ENCODE measurements at places on chromosomes 12 and 14.
A peak's percentile ranks its signal among the peaks of the same experiment; 100 is the strongest.

DNA sequence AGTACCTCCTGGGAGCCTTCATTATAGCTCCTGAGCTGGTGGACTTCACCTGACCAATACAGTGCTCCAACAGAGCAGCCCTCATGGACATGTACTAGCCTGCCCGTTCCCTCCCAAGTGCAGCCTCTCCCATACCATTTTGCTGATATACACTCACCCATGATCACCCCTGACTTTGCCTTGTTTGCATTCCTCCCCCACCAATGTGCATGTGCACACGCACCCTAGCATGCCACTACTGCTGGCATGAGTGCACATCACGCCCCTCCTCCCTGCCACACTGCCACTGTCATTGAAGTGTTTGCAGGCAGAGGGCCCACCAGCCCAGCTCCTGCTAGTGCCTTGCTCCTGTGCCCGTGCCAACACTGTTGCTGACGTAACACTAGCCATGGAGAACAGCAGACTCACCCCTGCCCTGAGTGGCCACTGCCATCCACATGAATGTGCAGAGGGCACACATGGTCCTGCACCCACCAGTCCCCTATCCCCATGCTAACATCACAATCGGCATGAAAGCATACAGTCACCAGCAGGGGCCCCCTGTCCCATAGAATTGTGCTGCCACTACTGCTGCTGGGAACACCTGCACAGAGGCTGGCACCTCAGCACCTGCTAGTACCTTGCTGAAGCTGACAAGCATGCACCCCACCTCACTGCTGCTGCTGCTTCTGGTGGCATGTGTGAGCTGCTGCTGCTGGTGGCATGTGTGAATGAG is 110.3 kb downstream of the SINHCAF start:
- no peak for DNase-seq

- peak; percentile 47 for DNase-seq
Measured at GRCh38 chr12:2248087-2248900, 195.5 kb downstream of the CACNA1C start.

DNA sequence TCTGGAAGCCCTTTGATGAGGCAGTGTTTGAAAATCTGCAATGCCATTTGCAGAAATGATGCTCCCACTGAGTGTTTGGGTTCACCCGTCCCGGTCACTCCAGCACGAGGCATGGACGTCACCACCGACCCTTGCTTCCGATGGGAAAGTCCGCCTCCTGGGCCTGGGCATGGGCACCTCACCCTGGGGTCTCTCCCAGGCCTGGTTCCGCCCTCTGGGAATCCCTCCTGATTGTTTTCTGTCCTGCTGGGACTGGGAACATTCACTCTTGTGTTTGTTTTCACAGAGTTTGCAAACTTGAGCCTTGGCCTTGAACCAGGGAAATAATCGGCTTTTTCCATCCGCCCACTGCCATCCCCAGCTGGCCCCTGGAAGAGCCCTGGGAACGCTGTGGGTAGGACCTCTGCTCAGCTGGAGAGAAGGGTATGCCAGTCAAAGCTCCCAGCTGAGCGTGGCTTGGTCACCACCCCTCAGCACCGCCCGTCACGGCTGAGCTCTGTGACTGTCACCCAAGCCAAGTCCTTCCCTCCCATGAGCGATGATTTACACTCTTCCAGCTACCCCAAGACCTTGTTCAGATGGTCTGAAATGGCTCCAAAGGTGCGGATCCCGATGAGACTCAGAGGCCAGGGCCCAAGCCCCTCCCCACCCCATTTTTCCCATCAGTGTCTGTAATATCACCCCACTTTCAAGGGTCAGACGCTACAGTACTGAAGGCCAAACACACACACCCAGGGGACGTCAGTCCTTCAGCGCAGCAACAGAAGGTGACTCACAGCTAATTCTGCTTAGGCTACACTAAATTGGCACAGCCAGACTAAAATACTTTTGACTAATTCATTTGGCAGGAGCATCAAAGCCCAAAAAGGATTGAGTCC is 34.1 kb upstream of the FZD10 start:
- DNase-seq, result no peak

- peak; percentile 24 for DNase-seq
Measured at GRCh38 chr12:32107359-32108267, 966 bp downstream of the BICD1 start.

- DNase-seq, result no peak
Measured at GRCh38 chr14:53227154-53227718, 74.1 kb upstream of the DDHD1 start.

DNA sequence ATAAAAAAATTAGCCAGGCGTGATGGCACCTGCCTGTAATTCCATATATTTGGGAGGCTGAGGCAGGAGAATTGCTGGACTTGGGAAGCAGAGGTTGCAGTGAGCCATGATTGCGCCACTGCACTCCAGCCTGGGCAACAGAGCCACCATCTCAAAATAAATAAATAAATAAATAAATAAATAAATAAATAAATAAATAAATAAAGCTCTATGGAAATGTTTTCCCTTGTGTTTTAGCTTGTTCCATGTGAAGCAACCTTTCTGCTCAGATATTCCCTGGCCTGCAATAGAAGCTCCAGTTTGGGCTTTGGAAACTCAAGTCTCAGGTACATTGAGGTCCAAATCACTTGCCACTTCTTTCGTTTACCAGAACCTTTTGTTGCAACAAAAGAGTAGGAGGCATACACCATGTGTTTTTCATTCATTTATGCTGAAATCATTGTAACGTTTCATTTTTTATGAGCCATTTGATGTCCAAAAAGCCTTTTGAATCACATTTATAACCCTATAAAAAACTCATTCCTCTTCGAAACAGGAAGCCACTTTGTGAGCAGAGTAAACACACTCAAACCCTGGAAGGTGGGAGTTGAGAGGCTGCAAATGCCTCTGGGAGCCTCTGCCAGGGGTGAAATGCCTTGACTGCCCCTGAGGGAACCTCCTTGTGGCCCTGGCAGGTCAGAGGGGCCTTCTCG is 376.6 kb upstream of the TBX3 start:
- no peak for DNase-seq

GRCh38 chr12:70535896-70536374 is 101.3 kb downstream of the PTPRB start:
- DNase-seq, result no peak

GRCh38 chr12:131834798-131835615 is 6.8 kb downstream of the MMP17 start:
- DNase-seq, result no peak

GRCh38 chr14:23185063-23185462 is 1.6 kb upstream of the SLC7A8 start:
- no peak for DNase-seq

DNA sequence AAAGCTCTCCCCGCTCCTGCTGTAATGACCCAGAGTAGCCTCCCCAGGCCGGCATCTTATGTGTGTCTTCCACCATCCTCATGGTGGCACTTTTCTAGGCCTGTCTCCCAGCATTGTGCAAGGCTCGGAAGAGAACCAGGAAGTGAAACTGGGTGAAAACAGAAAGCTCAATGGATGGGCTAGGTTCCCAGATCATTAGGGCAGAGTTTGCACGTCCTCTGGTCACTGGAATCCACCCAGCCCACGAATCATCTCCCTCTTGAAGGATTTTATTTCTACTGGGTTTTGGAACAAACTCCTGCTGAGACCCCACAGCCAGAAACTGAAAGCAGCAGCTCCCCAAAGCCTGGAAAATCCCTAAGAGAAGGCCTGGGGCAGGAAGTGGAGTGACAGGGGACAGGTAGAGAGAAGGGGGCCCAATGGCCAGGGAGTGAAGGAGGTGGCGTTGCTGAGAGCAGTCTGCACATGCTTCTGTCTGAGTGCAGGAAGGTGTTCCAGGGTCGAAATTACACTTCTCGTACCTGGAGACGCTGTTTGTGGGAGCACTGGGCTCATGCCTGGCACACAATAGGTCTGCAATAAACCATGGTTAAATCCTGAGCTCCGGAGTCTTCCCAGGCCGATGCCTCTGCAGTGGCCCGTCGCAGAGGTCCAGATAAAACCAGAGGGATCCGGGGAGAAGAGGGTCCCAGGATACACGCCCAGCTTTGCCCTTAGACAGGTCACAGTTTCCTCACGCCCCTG is 15.6 kb downstream of the ACVRL1 start:
- peak; percentile 55 for DNase-seq

DNA sequence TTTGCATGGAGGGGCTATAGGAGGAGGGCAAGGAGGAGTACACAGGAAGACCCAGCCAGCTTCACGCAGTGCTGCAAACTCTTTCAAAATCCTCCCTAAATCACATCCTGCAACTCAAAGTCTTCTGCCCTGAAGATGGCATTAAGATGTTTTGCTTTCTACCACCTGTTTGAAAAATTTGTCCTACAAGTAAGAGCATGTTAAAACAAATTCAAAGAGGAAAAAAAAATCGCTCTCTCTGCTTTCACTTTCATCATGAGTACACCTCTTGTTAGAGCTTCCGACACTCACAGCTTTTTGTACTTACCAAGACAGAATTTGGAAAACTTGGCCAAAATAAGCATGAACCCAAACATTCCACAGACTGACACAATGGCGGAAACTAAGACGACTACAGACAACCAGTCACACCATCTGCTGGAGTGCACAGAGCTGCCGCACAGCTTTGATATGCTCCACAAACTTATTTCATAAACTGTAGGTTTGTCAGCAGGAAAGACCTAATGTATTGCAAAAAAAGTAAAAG is 21.3 kb downstream of the GCH1 start:
- DNase-seq, result peak; percentile 48

DNA sequence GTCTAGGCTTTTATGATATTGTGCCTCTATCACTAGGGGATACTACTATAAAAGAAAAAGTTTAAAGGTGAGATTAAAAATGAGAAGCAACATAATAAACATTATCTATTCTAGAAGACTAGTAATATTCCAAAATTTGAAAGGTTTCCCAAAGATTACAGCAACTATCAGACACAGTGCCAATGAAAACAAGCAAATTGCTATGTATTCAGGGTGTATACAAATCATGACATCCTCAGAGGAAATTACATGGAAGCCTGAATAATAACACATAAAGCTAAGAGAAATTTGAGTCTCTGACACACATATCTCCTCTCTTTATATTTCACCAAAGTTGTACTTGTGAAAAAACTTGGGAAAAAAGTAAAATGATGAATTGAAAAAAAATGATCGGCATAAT is 327.0 kb downstream of the SEC23A start:
- peak; percentile 3 for DNase-seq

- no peak for DNase-seq
Measured at GRCh38 chr12:65885312-65885711, 61.0 kb downstream of the HMGA2 start.

- no peak for DNase-seq
Measured at GRCh38 chr14:69092840-69093422, 60.0 kb downstream of the DCAF5 start.

DNA sequence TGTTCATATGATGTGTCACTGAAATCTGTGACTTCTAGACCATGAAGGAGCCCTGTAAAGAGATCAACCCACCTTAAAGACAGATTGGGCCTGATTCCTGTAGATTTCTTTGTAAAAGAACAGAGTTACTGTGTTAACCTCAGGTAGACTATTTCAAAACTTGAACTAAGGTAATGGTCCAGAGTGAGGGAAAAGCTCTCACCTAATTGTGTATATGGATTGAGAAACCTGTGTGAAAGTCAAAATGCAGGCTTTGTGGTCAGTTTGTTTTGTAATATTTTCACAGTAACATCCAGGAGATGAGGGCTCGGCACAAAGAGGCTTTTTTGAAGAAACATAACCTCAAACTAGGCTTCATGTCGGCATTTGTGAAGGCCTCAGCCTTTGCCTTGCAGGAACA is 16.4 kb downstream of the DLST start:
- no peak for DNase-seq

- DNase-seq, result no peak
Measured at GRCh38 chr12:16884056-16884455, 278.1 kb upstream of the LMO3 start.

- DNase-seq, result no peak
Measured at GRCh38 chr14:74313601-74314000, 10.9 kb upstream of the ABCD4 start.

GRCh38 chr12:56840922-56841321 is 77.8 kb downstream of the HSD17B6 start:
- no peak for DNase-seq

- no peak for DNase-seq
Measured at GRCh38 chr12:92759634-92760268, 57.0 kb downstream of the PLEKHG7 start.

DNA sequence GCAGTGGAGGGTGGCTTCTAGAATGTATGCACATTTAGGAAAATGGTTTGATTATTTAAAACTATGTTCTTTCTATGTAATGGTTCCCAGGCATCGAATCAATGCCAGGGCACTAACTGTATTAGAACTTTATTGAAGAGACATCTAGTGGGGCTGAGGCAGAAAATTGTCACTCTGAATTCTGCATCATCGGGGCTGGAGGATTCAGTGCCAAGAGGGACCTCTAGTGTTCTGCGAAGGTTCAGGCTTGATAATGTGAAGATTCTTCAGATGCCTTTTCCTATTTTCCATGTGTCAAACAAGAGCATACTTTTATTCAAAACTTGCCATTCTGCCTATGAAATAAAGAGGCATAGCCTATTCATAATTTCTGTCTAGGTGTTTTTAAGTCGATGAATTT is 146.3 kb downstream of the CAND1 start:
- no peak for DNase-seq

GRCh38 chr12:70486588-70486987 is 120.5 kb downstream of the KCNMB4 start:
- no peak for DNase-seq

DNA sequence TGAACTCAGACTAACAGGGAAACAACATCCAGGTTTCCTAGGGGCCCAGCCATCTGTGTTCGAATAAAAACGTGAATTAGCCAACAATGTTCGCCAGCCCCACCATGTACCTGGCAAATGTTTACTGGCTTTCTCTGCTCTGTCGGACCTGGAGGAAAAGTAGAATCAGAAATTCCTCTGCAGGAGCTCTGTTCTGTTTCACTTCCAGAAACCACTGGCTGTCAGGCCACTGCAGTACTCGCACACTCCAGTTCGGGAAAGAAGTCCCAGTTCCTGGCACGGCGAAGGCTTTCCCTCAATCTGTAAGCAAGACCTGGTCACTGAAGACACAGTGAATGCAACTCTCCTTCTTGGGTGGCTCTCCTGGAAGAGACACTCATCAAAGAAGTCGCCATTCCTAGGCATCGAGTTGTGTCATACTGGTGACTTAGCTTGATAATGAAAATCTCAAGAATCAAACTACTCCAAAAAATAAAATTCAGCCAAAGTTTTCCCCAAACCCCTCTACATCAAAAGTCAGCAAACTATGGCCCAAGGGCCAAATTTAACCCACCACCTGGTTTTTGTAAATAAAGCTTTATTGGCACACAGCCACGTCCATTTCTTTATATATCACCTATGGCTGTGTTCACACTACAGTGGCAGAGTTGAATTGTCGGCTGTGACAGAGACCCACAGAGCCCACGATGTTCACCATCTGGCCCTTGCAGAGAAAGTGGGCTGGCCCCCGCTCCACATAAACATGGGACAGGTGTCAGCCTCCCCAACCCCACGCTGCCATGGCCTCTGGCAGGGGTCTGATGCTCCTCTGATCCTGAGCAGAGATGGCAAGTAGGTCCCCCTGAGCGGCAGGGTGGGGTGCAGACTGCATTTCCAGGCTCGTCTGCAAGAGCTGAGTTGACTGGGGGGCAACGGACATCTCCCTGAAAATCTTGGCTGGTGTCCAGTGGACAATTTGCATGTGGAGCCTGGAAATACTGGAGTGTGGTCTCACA is 189.2 kb upstream of the DIO3 start:
- DNase-seq, result no peak

- no peak for DNase-seq
Measured at GRCh38 chr12:53050426-53051057, 677 bp downstream of the TNS2 start.
